ENCODE measurements at places on chromosomes 7 and 10.
A peak's percentile ranks its signal among the peaks of the same experiment; 100 is the strongest.

DNA sequence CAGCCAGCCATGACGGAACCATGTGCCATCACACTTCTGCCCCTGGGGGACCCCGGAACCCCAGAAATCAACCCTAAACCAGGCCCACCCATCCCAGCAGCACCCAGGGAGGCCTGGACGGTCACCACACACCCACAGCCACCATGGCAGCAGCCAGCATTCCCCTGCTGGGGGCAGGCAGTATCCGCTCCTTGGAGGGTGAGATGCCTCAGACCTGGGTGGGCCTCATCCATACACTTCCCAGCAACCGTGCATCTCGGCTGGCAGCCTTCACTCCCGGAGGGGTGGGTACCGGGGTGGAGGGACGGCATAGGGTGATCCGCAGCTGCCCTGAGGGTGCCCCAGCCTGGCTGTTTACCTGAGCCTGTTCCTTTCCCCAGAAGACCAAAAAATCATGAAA is 69.1 kb upstream of the FAM20C start:
- DNase-seq = no peak

GRCh38 chr7:110779339-110779738 is 311.6 kb upstream of the LRRN3 start:
- no peak for DNase-seq

DNA sequence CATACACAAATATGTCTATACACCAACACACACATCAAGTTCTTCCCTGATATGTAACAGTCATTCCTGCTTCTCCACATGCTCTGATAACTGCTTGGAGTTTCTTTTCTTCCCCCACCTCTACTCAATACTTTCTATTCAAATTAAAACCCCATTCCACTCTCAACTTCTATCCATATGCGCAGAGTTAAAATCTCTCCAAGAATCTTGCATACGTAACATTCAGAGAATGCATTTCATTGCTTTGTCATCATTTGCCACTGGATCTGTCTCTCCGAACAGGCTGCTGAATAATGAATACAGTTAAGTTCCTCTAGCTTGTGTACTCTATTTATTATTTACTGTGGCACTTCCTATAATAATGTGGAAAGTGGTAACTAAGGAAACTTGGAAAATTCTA is 68.8 kb downstream of the DGKB start:
- DNase-seq = no peak

GRCh38 chr7:12884033-12884432 is 196.6 kb downstream of the ARL4A start:
- DNase-seq = no peak

GRCh38 chr10:125023862-125024496 is 82.1 kb downstream of the ZRANB1 start:
- DNase-seq = no peak

DNA sequence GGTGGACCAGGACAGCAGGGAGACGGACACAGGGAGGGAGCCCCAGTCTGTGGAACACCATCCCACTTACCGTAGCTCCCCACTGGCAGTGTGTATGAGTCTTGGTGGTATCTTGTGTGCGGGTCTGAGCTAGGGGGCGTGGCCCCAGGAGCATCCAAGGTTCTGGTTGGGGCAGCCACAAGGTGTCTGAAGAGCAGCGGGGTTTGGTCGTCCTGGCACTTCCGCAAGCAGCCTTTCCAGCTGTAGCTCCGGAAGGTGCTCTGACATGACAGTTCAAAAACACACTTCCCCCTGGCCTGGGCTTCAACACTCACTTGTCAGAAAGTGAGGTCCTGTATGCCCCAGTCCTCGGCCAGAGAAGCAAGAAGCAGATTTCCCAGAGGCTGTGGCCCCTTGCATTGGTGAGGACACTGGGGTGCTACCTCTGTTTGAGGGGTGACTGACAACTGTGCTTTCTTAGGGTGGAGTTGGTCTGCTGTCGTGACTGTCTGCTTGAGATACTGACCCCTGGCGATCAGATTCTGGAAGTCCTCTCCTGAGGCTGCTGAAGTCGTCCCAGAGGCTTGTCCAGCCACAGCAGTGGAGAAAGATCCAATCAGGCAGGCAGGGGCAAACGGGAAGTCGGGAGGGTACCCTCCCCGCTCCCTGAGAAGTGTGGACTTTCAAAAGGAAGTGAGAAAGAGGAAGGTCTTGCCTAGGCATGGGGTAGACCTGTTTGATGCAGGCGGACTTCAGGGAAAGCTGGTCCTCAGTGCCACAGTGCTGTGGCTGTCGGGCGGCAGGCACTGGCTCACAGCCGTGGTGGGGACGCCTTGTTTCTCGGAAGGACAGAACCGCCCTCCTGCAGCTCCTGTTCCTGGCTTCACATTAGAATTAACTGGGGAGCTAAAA is 51.4 kb upstream of the PFKFB3 start:
- DNase-seq = peak; percentile 88

DNA sequence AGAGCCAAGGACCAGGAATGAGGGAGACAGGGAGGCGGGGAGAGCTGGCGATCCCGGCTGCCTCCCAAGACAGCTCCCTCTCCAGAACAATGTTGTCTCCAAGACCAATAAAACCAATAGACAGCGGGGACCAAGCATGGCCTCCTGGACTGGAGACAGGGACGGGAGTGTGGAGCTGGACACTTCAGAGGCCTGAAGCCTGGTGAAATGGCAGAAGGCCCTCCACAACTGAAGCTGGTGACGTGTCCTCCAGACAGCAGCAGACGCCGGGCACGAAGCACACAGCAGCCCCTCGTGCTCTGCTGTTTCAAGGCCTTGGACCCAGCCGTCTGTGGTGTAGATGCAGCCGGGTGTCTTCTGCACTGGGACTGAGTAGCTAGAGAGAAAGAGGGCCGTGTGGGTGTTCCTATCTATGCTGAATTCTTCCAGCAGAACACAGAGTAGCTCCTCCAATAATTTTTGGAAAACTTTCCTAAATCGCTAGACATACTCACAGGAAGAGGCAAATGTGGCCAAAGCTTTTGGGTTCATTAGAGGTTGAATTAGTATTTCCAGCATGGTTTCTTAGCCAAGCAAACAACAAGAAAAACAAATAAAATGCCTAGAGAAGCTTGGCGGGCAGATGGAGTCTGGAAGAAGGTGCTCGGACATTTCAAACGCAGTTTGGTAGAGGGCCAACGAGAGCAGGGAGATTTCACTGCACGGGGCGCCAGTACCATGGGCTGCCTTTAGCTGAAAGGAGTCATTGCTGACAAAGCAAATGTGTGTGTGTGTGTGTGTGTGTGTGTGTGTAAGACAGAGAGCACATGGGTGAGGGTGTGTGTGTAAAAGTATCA is 570.4 kb downstream of the TCERG1L start:
- DNase-seq = no peak

GRCh38 chr7:104985259-104985617 is 28.8 kb upstream of the KMT2E start:
- no peak for DNase-seq

DNA sequence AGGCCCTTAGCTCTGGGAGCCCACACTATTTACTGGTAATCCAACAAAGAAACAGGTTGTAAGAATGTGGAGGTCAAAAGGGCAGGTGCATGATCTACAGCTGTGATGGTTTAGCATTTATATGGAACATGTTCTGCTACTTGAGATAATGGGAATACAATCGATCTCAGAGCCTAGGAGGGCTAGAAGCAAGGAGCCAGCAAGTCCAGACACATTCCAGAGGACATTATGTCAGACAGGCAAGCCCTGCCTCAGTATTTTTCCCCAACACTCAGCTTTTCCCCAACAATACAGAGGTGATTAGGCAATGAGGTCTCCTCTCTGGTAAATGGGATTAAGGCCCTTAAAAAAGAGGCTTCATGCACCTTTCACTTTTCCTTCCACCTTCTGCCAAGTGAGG is 21.4 kb upstream of the GNAT3 start:
- no peak for DNase-seq

GRCh38 chr7:572416-573268 is 53.0 kb upstream of the PDGFA start:
- DNase-seq = no peak

GRCh38 chr7:6078548-6078947 is 47.4 kb downstream of the ANKRD61 start:
- DNase-seq = no peak

DNA sequence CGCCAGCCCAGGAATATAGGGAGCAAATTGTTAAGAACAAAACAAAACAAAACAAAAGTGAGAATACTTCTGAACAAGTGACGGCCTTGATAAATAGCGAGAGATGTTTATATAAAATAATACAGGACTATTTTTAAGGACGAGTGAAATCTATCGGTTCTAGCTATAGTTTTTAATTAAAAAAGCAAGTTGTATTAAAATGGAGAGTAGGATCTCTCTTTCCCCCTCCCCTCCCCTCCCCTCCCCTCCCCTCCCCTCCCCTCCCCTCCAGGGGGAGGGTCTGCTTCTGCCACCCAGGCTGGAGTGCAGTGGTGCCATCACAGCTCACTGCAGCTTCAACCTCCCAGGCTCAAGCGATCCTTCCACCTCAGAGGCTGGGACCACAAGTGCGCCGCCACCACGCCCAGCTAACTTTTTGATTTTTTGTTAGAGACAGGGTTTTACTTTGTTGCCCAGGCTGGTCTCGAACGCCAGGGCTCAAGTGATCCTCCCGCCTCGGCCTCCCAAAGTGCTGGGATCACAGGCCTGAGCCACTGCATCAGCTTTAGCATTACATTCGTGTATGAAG is 440 bp upstream of the TCAF1 start:
- no peak for DNase-seq

DNA sequence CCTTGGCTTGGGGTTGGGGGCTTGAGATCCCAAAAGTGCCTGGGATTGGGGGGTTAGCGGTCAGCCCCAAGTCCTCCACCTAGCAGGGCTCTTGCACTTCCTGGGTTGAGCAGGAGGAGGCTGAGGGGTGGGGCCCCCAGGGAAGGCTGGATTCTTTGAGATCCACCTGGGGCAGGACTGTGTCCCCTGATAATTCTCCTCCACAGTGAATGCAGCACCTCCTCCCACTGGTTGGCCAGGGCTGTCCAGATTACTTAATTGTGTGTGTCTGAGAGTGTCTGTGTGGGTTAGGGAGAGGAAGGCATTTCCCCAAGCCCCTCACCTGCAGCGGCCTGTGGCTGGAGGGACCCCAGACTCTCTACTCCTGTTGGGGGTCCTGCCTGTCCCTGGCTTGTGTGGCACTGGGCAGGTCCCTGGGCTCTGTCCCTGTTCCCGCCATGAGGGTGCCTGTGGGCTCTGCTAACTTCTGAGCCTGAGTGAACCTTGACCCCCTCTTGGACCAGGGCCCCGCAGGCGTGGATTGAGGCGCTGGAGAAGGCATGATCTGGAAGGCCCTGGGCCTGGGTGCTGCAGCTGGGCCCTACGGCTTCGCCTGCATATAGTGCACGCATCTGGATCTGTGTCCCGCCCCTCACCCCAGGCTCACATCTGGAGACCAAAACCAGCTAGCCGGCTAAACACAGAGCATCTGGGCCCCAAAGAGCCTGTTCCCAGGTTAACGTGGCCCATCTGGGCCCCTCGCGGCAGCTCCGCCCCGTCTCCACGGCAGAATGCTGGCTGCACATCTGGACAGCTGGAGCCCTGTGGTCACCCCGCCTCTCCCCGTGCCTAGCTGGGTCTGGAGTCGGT is 10.4 kb downstream of the TMEM270 start:
- DNase-seq = no peak

- no peak for DNase-seq
These were observed 5.7 kb downstream of the TNS3 start for GRCh38 chr7:47576031-47576865.
